ENCODE measurements at places on chromosomes 2 and 18.
A peak's percentile ranks its signal among the peaks of the same experiment; 100 is the strongest.

- DNase-seq, result no peak
Measured at GRCh38 chr2:148565272-148565894, 79.2 kb upstream of the EPC2 start.

DNA sequence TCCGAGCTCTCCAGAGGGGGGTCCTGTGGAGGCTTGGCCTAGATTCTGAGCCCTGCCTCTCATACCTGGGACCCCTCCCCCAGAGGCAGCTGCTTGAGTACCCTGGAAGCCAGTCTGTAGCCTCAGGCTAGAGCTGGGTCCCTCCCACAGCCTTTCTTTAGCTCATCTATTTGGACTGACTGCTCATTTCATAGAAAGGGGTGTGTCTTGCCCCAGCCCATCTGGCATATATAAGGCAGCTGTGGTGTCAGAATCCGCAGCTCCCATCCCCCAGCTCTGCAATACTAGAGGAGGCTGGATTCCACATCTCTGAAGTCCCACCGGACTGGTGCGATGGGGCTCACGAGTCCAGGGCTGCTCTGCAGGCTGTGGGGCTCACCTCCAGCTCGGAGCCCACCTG is 26.1 kb downstream of the MPHOSPH10 start:
- no peak for DNase-seq

GRCh38 chr2:58938988-58939387 is 697.9 kb upstream of the FANCL start:
- DNase-seq, result no peak

DNA sequence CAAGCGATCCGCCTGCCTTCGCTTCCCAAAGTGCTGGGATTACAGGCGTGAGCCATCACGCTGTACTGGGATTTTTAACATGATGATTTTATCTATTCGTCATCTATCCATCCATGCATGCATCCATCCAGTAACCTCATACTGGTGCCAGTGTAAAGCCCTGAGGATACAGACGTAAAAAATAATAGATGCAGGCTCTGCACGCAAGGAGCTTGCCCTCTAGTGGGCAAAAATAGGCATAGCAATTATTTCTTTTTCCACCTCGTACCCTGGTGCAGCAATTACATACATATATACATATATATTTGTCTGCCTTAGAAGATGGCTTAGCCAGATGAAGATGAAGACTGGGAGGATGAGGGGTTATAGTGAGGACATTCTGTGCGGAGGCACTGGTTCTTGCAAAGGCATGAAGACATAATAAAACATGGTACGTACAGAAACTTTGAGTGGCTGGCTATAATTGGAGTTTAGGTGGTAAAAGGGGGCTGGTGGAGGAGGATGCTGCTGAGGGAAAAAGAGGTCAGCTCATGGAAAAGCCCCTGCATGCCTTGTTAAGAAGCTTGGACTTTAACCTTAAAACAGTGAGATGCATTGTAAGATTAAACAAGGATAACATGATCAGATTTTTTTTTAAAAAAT is 19.6 kb upstream of the RPIA start:
- DNase-seq, result no peak

- DNase-seq, result no peak
Measured at GRCh38 chr2:102421890-102422759, 835 bp upstream of the IL18RAP start.

DNA sequence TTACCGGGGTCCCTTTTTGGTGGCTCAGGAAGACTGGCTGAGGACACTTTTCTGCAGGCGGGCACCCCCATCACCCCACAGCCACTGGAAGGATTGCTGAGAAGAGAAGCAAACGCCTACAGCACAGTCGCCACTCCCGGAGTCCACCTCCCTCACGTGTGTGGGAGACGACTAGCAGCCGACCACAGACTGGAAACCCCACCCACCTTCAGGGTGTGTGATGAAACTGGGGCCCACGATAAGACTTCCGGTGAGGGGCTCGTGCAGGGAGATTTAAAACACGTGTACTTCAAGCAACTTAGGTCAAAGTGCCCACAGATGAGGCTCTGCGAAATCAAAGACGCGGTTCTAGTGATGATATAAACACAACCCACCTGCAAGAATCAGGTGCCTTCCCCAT is 26.3 kb downstream of the MBP start:
- no peak for DNase-seq

- peak; percentile 28 for DNase-seq
Measured at GRCh38 chr2:96148410-96149217, 3.4 kb upstream of the DUSP2 start.

DNA sequence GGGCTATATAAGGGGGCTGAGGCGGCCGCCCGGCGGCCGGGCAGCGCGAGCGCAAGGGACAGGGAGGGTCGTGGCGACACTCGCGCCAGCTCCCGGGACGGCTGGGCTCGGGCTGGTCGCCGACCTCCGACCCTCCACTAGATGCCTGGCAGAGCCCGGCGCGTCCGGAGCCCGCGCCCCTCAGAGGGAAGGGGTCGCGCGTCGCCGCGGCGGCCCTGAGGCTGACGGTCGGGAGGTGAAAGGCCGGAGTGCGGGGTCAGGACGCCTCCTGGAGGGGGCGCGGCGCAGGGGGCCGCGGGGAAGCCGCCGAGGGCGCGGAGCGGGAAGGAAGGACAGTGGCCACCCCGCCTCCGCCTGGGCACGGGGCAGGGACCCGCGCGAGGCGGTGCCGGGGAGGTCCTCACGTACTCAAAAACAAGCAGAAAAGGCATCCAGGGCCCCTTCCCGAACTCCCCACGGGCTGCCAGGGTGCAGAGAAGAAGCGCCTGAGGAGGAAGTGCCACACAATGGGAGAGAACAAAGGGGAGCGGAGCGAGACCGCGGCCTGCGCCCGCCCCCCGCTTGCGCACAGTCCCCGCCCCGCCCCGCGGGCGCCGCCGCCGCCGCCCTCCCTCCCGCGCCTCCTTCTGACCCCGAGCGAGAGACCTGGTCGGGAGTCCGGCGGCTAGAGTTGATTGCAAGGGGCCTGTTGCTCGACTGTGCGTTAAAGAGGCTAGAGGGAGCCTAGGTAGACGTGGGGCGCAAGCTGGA is 776 bp upstream of the KLF7 start:
- DNase-seq, result peak; percentile 63

GRCh38 chr2:173652767-173653431 is 298.2 kb downstream of the CDCA7 start:
- no peak for DNase-seq

DNA sequence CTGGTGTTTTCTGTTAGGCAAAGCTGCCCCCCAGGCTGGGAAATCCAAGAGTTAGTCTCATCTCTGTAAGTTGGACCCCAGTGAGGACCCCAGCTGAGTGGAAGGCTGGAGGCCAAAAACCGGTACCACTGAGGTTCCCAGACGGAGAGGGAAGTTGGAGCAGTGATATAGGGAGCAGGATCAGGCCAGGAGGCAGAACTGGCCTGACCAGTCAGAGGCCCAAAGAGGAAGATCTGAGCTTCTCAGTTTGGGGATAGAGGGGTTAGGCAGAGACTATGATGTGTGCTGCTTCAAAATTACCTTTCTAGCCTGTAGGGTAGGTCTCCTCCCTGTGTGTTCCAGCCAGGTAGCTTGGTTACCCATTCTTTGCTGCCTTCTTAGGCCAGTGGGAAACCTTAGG is 4.6 kb upstream of the RNF181 start:
- DNase-seq, result no peak

- no peak for DNase-seq
Measured at GRCh38 chr2:4882421-4882820, 809.8 kb upstream of the SOX11 start.

GRCh38 chr2:73640946-73641766 is 1.1 kb downstream of the NAT8 start:
- DNase-seq, result no peak

DNA sequence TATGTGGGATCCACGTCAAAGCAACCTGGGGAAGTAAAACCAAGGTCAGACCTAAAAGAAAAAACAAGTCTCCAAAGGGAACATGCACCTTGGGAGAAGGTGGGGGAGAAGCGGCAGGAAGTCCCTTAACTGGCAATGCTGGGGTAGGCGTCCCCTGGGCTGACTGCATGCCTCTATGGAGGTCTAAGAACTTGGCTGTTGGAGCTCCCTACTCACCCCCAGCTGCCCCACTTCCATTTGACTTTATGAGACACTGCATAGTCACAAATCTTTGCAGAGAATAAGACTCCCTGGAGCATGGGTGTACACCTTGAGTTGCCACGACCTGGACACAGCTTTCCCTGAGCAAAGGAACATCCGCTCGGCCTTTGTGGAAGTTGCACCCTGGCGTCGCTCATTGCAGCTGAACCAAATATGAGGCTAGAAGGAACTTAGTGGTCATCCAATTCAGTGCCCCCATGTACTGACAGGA is 2.8 kb downstream of the CAPN14 start:
- DNase-seq, result no peak

DNA sequence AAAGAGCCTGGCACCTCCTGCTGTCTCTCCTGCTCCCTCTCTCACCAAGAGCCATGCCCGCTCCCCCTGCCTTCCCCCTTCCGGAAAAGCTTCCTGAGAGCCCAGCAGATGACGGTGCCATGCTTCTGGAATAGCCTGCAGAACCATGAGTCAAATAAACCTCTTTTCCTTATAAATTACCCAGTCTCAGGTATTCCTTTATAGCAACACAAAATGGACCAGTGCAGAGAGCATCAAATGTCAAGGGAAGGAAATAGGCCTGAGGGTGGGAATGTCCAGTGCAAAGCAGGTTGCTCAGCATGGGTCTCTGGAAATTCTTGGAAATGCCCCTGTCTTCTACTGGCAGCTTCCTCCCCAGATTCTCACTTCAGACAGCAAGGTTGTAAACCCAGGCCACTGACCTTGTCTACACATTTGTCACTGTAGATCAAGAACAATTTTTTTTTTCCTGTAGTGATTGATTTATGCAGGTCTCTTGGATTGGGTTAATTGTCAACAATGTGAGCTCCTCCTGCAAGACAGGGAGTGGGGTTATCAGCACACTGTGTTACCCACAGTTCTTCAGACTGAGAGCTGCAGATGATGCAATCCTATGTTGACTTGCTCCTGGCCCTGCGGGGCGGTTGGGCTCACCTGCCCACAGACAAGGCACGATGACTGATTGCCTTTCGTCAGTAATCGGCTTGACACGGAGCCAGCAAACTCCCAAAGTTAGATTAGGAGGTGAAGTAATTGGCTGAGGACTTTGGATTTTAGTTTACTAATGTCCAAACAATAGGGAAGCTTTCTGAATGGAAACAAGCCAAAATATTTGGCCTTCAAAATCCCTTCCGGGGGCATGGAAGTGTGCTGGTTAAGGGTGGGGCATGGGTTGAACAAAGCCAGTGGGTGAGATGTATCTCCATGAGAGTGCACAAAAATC is 5.4 kb upstream of the BOD1L2 start:
- no peak for DNase-seq

DNA sequence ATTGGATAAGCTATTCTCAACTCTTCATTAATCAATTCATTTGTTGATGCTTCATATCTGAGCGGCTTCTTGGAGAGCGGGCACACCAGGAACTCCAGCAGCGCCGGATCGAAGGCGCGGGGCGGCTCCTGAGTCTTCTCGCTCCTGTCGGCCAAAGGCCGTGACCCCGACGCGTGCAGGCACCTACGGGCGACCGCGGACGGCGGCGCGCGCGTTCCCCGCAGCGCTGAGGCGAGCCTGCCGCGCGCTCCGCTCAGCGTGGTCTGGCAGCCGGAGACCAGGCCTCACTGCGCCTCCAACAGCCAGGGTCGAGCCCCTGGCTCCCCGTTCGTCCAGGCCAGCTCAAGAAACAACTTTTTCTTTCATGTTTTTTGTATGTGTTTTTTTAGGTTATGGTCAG is 97.5 kb downstream of the ICA1L start:
- no peak for DNase-seq

GRCh38 chr2:67828066-67828465 is 234.7 kb downstream of the C1D start:
- no peak for DNase-seq

DNA sequence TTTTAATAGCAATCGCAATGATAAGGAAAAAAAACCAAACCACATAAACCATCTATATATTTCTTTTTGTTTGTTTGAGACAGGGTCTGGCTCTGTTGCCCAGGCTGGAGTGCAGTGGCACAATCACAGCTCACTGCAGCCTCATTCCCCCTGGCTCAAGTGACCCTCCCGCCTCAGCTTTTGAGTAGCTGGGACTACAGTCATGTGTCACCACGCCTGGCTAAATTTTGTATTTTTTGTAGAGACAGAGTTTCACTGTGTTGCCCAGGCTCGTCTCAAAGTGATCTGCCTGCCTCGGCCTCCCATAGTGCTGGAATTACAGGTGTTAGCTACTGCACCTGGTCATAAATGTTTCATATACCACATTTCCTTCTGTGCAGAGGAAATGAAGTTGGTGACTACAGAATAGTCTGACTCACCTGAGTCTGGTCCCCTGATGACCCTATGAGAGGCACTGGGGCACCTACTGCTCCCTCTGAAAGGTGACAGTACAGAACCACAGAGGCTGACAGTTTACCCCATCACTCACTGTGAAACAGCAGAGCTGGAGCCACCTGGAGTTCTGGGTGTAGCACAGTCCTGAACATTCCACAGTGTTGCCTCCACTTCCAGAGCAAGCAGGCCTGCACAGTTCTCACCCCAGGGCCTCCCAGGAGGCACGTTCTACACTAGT is 183.7 kb upstream of the PXDN start:
- no peak for DNase-seq
